ENCODE measurements at places on chromosomes 4 and X.

DNA sequence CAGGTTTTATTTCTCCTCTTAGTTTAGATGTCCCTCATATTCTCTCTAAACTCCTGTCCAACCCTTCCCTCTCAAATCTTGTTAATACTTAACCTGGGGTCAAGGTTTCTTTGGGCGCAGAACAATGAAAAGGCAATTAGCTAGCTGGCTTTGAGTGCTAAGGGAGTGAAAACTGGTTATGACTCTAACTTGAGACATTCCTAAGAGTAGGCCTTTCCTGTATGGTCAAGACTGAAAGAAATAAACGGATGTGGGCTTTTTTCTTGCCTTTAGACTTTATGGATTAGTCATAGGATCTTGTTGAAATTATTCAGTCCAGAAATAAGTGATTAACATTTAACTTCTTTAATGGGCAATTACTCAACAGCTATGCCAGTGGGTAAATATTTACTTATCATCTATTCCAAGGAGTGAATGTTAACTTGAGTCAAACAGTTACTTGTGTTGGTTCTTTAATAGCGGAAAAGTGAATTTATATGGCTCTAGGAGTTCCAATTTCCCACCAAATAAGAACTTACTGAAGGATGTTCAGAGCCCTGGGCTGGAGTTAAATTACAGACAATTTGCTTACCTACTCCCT is 141.7 kb upstream of the SCML1 start:
- no peak for DNase-seq

DNA sequence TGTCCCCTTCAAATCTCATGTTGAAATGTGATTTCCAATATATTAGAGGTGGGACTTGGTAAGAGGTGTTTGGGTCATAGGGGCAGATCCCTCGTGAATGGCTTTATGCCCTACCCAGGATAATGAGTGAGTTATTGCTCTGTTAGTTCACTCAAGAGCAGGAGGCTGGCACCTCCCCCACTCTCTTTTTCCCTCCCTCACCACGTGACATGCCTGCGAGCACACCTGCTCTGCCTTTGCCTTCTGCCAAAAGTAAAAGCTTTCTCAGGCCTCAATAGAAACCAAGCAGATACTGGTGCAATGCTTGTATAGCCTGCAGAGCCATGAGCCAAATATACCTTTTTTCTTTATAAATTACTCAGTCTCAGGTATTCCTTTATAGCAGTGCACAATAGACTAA is 286.3 kb upstream of the UGT8 start:
- no peak for DNase-seq

DNA sequence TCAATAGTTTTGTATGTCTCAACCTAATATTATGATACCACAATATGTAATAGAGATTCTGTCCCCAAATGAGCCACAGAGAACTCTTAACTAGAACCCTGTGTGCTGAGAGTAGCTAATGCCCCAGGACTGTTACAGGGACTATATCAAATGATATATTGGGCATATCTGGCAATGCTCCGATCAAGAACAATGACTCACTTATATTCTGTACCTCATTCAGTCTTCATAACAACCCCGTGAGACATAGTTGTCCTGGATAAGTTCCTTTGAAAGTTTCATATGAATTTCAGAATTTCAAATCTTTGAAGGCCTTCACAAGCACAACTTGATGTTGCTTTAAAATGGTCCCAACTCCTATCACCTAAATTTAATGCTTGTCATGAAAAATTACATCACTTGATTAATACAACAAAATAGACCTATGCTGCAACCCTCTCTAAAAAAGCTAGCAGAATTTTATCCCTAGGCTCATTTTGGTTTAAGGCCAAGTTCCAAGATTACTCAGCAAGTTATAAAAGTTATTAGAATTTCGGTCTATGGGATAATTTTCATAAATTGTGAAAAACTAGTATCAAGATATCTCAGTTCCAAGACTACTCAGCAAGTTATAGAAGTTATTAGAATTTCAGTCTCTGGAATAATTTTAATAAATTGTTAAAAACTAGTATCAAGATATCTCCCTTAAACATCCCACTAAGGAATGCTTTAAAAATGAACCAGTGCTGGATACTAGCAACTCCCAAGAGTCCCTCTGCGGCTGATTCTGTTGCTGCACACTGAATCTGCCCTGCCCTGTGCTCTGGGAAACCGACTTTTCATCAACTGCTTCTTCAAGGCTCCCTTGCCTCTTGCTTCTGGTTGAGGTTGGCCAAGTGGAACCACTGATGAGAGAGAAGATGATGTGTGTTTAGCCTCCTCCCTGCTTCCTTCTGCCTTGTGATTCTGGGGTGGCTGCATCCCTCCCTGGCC is 6.0 kb upstream of the ANXA3 start:
- no peak for DNase-seq

- no peak for DNase-seq
Measured at GRCh38 chrX:150984169-150984824, 1.2 kb downstream of the HMGB3 start.

DNA sequence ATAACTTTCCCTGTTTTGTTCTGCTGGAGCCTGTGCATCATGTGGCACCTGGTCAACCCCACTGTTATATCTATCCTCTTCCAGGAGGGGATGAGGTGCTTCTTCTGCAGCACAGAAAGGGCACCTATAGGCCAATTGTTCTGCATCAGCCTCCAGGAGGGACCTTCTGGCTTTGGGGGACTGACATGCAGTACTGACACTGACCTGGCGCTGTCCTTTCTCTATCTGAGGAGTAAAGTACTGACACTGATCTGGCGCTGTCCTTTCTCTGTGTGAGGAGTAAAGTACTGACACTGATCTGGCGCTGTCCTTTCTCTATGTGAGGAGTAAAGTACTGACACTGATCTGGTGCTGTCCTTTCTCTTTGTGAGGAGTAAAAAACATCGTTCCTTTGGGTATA is 498.4 kb downstream of the PACRGL start:
- DNase-seq: peak; percentile 3

- DNase-seq: no peak
Measured at GRCh38 chr4:142222127-142222526, 585.7 kb downstream of the IL15 start.

GRCh38 chr4:85760511-85760910 is 285.6 kb downstream of the ARHGAP24 start:
- no peak for DNase-seq

DNA sequence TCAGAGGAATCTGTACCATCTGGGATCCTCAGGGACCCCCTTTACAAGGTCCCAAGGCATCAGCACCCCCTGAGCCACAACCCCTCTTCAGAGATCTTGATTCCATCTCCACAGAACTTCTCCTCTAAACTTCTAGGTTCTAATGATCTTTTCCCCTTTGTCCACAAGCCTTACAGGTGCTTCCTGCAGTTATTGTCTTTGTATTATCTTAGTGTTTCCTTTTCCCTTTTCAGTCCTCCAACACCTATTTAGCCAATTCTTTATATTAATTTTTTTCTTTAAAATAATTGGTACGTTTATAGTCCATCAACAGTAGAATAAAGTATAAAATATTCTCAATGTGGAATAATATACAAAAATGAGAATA is 35.2 kb upstream of the FAM241A start:
- DNase-seq: no peak

DNA sequence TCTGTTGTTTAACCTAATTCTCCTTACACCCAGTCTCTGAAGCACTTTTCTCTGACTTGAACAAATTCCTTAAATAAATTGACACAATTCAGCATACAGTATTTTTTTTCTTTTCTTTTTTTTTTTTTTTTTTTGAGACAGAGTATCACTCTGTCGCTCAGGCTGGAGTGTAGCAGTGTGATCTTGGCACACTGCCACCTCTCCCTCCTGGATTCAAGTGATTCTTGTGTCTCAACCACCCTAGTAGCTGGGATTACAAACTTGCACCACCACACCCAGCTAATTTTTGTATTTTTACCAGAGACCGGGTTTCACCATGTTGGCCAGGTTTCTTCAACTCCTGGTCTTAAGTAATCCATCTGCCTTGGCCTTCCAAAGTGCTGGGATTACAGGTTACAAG is 1498.1 kb upstream of the PCDH10 start:
- no peak for DNase-seq

DNA sequence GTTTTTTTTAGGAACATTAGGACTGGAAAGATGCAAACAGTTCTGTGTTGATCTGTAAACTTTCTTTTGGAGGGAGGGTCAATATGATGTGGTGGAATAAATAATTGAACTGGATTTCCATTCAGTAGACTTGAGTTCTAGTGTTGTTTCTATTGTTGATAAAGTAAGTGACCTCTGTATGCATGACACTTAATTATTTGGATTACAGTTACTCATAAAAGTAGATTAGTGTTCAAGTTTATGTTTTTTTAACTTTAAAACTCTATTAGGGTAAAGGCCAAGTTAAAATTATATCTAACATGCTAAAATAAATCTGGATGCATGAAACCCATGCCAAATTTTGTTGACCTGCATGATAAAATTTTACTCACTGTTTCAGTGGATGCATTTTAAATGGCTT is 85.4 kb upstream of the NR3C2 start:
- DNase-seq: no peak

All from SK-N-DZ (cell line).